ENCODE measurements at places on chromosomes 1 and 21.

DNA sequence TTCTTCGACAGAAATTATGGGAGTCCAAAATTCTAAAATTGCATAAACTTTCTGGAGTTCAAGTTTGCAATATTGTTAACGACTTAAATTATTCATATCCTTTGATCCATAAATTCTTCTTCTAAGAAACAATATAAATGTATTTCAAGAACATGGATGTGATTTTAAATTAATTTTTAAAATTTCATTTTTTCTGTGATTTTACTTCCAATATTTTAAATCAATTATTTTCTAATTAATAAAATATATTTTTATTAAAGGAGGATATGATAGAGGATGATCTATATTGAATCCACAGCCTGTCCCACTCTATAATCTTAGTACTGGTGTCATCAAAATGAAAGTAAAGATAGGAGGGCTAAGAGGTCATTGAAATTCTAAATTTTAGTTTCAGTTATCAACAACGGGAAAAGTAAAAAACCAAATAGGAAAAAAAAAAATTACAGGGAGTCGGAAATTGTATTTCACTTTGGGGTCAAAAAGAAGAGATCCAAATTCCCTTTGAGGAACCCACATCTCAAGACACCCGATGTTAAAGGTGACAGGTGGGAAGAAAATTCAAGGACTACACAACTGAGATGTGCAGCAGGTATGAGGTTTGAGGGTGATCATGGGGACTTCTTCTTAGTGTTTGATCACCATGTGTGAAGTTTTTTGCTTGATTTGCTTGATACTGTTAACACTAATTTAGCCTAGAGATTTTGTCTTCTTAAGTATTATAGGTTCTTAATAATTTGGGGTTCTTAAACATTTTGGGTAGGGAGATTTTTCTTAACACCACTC, 154.8 kb upstream of the RGS18 start:
- DNase-seq, result no peak

- DNase-seq, result no peak
These were observed 5.3 kb upstream of the TNN start for GRCh38 chr1:175062339-175062738.

DNA sequence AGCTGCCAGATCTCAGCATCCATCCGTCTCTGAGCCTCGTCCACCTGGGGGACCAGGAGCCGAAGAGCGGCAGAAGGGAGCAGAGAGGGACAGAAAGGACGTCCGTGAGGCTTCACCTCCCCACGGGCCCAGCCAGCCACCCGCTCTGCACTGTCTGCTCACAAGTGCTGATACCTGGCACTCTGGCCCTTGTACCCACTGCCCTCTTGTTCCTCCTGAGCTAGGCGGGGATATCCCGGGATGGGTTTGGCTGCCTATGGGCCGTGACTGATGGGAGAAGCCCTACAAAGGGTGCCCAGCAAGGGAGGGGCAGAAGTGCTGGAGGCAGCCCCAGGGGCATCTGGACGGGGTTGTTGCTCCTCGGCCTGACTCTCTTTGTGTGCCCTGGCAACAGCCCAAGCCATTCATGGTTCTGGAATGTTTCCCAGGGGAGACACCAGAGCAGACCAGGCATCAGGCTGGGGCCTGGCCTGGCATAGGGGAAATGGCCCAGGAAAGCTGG, 57.6 kb downstream of the LDLRAD2 start:
- peak; percentile 66 for DNase-seq

GRCh38 chr1:65068202-65069010, 79.6 kb upstream of the AK4 start:
- peak; percentile 53 for DNase-seq

- DNase-seq, result no peak
These were observed 17.8 kb downstream of the LBR start for GRCh38 chr1:225410036-225410435.
